Transverse colon (tissue), 4 donors: ENCODE measurements at places on chromosomes 12 and 14.

- H3K36me3 ChIP-seq, result no peaks in the 10 kb centered on the region
- peaks cover 27% of the 10 kb centered on the region for H3K4me1 ChIP-seq
- DNase-seq, result peak; percentile 68
- no peaks in the 10 kb centered on the region for H3K27me3 ChIP-seq
Measured at GRCh38 chr12:92070864-92071445, 74.7 kb downstream of the BTG1 start.

- no peak overlapping the region for H3K4me3 ChIP-seq
- no peak for DNase-seq
- H3K4me1 ChIP-seq, result peaks cover 8% of the 10 kb centered on the region
- no peaks in the 10 kb centered on the region for H3K27me3 ChIP-seq
Measured at GRCh38 chr12:20272801-20273200, 95.5 kb upstream of the PDE3A start.

DNA sequence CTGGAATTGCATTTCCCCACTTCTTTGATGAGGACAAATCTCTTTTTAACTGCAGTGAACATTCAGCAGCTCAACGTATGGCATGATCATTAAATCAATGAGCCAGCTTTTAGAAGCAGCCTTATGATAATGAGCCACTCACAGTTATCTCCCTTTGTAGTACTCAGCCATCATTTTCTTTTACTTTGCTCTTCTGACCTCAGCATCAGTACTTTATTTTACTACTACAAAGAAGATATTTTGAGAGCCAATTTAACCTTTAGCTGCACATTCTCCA is 250.0 kb upstream of the CLEC14A start:
- H3K27ac ChIP-seq, result no peak overlapping the region
- no peaks in the 10 kb centered on the region for H3K27me3 ChIP-seq
- no peak for DNase-seq
- H3K4me1 ChIP-seq, result no peaks in the 10 kb centered on the region

DNA sequence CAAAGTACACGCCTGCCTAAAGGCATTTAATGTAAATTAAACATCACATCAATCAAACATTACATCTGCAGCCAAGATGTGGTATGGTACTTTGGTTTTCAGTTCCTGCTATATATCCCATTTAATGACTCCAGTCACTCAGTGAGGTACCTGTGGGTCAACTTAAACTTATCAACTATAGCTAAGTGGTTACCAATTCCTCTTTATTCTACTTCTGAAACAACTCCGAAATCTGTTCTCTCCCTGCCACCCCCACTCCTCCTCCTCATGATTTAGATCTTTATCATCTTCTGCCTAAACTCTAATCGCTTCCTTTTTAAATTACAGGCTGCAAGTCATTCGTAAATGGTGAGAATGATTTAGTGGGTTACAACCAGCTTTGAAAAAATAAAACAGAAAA is 57.9 kb downstream of the BCL2L14 start:
- H3K4me1 ChIP-seq, result no peaks in the 10 kb centered on the region
- no peaks in the 10 kb centered on the region for H3K27me3 ChIP-seq
- H3K36me3 ChIP-seq, result peaks cover 23% of the 10 kb centered on the region
- no peak for DNase-seq
- no peak overlapping the region for H3K4me3 ChIP-seq

DNA sequence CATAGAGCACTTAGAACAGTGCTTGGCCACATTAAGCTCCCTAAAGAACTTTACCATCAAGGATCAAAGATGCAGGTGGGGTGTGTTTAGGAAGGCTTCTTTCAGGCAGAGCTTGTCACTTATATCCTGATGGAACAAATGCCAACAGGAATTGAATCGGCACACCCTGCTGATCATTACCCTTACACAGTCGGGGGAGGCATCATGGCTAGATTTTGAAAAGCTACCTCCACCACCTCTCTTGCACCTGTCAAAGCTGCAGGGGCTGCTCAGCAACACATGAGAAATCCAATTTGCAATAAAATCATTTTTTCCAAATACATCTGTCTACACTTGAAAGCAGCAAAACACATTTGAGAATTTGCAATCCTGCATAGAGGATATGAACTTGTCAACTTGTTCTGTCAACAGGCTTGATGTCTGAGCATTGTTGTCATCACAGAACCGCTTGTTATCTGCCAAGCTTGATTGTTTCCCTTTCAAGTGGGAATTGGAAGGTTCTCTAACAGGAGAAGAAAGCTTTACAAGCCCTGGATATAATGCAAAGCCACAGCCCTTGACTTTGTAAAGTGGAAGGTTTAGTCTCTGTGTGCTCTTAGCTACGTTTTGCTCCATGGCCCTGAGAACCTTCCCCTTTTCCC is 24.6 kb upstream of the TRIM9 start:
- no peaks in the 10 kb centered on the region for H3K4me1 ChIP-seq
- no peak overlapping the region for H3K27ac ChIP-seq
- H3K27me3 ChIP-seq, result no peaks in the 10 kb centered on the region
- no peaks in the 10 kb centered on the region for H3K36me3 ChIP-seq
- DNase-seq, result no peak
- H3K4me3 ChIP-seq, result no peak overlapping the region

- H3K36me3 ChIP-seq, result no peaks in the 10 kb centered on the region
- H3K27ac ChIP-seq, result no peak overlapping the region
- H3K27me3 ChIP-seq, result no peaks in the 10 kb centered on the region
- no peak overlapping the region for H3K4me3 ChIP-seq
Measured at GRCh38 chr14:31788340-31788739, 227.1 kb downstream of the NUBPL start.

DNA sequence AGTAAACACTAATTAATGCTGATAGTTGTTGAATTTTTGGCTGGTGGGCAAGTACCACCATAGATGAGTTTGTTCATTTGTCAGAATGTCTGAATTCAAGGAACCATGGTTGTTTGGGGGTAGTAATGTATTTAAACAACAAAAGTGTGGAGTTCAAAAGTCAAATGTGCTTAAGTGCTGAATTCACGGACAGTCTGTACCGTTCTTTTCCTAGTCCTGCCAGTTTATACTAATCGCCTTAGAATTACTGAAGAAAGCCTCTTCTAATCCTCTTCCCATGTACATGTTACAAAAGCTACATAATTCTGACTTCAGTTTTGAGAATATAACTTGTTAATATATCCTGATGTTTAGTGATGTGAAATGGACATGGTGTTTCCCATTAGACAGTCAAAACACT is 2.7 kb downstream of the NAA25 start:
- no peak overlapping the region for H3K27ac ChIP-seq
- no peaks in the 10 kb centered on the region for H3K36me3 ChIP-seq
- H3K4me3 ChIP-seq, result no peak overlapping the region

DNA sequence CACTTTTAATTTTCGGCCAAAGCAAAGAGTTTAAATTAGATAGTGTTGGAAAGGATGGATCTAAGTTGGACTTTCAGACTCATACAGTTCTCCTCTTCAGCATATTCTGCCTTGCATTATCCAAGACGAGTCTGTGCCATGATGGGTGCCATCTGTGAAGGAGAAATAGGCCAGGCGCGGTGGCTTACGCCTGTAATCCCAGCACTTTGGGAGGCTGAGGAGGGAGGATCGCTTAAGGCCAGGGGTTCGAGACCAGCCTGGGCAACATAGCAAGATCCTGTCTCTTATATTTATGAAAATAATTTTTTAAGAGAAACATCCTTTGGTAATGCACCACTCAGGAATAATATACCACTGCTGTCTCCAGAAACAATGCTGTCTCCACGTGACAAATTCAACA is 6.5 kb downstream of the AK7 start:
- no peaks in the 10 kb centered on the region for H3K36me3 ChIP-seq
- H3K4me1 ChIP-seq, result no peaks in the 10 kb centered on the region
- H3K27me3 ChIP-seq, result no peaks in the 10 kb centered on the region
- no peak overlapping the region for H3K4me3 ChIP-seq

GRCh38 chr14:62053188-62053587 is 291.0 kb downstream of the SNAPC1 start:
- H3K4me1 ChIP-seq, result no peaks in the 10 kb centered on the region
- H3K4me3 ChIP-seq, result no peak overlapping the region
- H3K36me3 ChIP-seq, result no peaks in the 10 kb centered on the region
- no peak for DNase-seq

DNA sequence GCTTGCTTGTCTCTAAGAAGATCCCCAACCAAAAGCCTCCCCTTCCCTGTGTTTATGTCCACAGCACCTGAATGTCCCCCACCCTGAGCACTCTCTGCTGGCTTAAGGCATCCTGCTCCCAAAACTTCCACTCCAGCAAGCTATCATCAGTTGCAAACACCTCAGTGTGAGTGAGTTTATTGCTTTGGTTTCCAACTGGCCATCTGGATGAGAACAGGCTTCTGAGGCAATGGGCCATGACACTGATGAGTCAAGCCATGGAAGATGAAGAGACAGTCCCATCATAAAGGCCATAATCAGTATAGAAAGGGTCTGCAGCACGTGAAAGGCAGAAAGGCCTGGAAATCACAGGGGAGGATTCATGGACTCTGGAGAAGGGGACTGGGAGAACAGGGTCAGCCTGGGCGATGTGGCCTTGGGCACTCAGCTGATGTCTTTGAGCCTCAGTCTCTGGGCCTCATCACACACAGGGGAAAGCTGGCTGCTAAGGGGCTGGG is 12.8 kb downstream of the CMKLR1 start:
- H3K4me3 ChIP-seq, result no peak overlapping the region
- no peak for DNase-seq
- no peaks in the 10 kb centered on the region for H3K36me3 ChIP-seq
- no peaks in the 10 kb centered on the region for H3K27me3 ChIP-seq
- no peak overlapping the region for H3K27ac ChIP-seq

- H3K36me3 ChIP-seq, result no peaks in the 10 kb centered on the region
- DNase-seq, result no peak
- H3K27ac ChIP-seq, result no peak overlapping the region
- no peaks in the 10 kb centered on the region for H3K4me1 ChIP-seq
Measured at GRCh38 chr14:61080591-61081010, 99.6 kb downstream of the SLC38A6 start.

- peak; percentile 55 for DNase-seq
- peak overlapping the region; percentile 77 for H3K4me3 ChIP-seq
- peak overlapping the region; percentile 100 for H3K27ac ChIP-seq
- H3K27me3 ChIP-seq, result no peaks in the 10 kb centered on the region
Measured at GRCh38 chr12:123973552-123974341, 732 bp downstream of the ZNF664 start.

DNA sequence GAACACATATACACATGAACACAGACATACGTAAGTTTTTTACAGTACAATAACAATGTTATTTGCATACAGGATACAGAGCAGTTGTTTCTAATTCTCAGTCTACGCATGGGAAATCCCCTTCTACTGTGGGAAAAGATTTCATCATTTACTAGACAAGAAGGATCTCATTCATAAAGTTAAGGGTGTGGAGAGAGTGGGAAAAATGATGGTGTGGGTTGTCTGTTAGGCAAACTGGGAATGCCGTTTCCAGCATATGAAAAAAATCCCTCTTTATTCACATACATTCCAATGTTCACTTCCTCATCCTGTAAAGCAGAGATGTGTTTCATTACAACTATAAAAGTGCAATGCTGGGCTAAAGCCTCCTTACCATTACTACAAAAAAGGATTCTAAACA is 120.9 kb downstream of the SINHCAF start:
- H3K27ac ChIP-seq, result no peak overlapping the region
- no peak overlapping the region for H3K4me3 ChIP-seq
- H3K36me3 ChIP-seq, result no peaks in the 10 kb centered on the region
- DNase-seq, result no peak

- no peaks in the 10 kb centered on the region for H3K27me3 ChIP-seq
- no peak overlapping the region for H3K27ac ChIP-seq
- H3K4me1 ChIP-seq, result no peaks in the 10 kb centered on the region
- no peak for DNase-seq
Measured at GRCh38 chr14:89137526-89138163, 279.4 kb downstream of the FOXN3 start.

GRCh38 chr12:3054374-3054773 is 22.8 kb upstream of the TSPAN9 start:
- H3K36me3 ChIP-seq, result no peaks in the 10 kb centered on the region
- H3K27me3 ChIP-seq, result peaks cover 3% of the 10 kb centered on the region
- H3K4me3 ChIP-seq, result no peak overlapping the region
- no peak for DNase-seq
- H3K4me1 ChIP-seq, result peaks cover 3% of the 10 kb centered on the region
- no peak overlapping the region for H3K27ac ChIP-seq

GRCh38 chr14:95127531-95127911 is 29.8 kb downstream of the DICER1 start:
- H3K4me1 ChIP-seq, result no peaks in the 10 kb centered on the region
- H3K36me3 ChIP-seq, result no peaks in the 10 kb centered on the region
- H3K27me3 ChIP-seq, result no peaks in the 10 kb centered on the region
- H3K27ac ChIP-seq, result no peak overlapping the region

- H3K4me1 ChIP-seq, result no peaks in the 10 kb centered on the region
- H3K27me3 ChIP-seq, result no peaks in the 10 kb centered on the region
- DNase-seq, result no peak
- H3K4me3 ChIP-seq, result no peak overlapping the region
- no peaks in the 10 kb centered on the region for H3K36me3 ChIP-seq
Measured at GRCh38 chr14:105326891-105327694, 12.5 kb downstream of the PACS2 start.

DNA sequence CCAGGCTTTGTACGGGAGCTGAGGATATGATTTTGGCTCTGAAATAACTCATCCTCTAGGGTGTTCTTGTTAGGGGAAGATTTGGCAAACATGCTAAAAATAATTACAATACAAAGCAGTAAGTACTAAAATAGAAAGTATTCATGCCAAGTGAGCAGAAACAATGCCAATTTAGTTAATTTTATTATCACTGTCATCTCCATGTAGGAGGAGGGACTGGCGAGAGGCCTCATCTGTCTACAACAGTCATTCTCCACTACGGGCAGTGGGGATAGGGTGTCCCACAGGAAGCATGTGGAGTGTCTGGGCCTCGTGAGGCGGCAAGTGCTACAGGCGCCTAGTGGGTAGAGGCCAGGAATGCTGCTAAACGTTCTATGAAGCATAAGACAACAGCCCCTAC is 3.3 kb downstream of the ISM2 start:
- no peak for DNase-seq
- no peak overlapping the region for H3K4me3 ChIP-seq
- peaks cover 18% of the 10 kb centered on the region for H3K4me1 ChIP-seq
- no peaks in the 10 kb centered on the region for H3K36me3 ChIP-seq
- no peak overlapping the region for H3K27ac ChIP-seq

- DNase-seq, result no peak
- no peaks in the 10 kb centered on the region for H3K36me3 ChIP-seq
- H3K4me3 ChIP-seq, result no peak overlapping the region
- H3K4me1 ChIP-seq, result peaks cover 12% of the 10 kb centered on the region
Measured at GRCh38 chr12:47910486-47910885, 5.7 kb upstream of the VDR start.

- H3K27me3 ChIP-seq, result no peaks in the 10 kb centered on the region
- peaks cover 6% of the 10 kb centered on the region for H3K4me1 ChIP-seq
- no peak overlapping the region for H3K4me3 ChIP-seq
- no peaks in the 10 kb centered on the region for H3K36me3 ChIP-seq
Measured at GRCh38 chr14:52923902-52924575, 26.8 kb downstream of the FERMT2 start.
